Stimulated activated CD4-positive, alpha-beta T cell treated with anti-CD3 and anti-CD28 coated beads, Interleukin-15, amount 100 ng/mL, for 1 hour (primary cell): ENCODE measurements at places on chromosomes 16 and 17.

DNA sequence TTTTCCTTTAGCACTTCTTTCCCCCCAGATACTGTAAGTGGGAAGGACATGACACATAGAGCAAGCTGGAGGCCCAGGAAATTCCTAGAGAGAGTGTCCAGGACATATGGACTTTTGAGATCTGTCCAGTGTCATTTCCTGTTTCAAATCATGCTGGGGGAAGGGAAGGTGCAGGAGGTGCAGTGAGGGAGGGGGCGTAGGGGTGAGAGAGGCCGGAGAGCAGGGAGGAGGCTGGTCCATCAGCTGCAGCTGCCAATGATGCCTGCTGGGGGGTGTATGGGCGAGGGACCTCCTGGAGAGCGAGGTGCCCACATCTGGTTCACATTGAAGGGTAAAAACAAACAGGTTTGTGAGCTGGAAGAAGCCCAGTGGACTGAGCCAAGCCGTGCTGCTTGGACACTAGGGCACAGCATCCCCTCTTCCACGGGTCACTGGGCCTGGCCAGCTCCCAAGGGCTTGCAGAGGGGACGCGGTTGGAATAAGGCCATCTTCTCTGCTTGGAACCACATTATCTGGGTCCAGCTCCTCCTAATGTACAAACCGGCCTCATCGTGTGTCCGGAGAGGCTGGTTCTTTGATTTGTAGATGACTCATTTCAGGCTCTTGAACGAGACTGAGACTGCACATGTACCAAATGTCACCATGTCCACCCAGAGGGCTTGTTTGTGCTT lies 70.4 kb upstream of the SMURF2 start:
- no peak for DNase-seq

- DNase-seq = no peak
These were observed 90.1 kb downstream of the XYLT1 start for GRCh38 chr16:17380613-17381012.

GRCh38 chr16:27238016-27238587 lies 30.5 kb downstream of the NSMCE1 start:
- DNase-seq = no peak

- DNase-seq = no peak
These were observed 36.1 kb downstream of the GOSR1 start for GRCh38 chr17:30513346-30513745.

- no peak for DNase-seq
These were observed 46.1 kb downstream of the DCUN1D3 start for GRCh38 chr16:20853981-20854620.

- no peak for DNase-seq
These were observed 19.3 kb downstream of the ARHGAP23 start for GRCh38 chr17:38447502-38448085.

DNA sequence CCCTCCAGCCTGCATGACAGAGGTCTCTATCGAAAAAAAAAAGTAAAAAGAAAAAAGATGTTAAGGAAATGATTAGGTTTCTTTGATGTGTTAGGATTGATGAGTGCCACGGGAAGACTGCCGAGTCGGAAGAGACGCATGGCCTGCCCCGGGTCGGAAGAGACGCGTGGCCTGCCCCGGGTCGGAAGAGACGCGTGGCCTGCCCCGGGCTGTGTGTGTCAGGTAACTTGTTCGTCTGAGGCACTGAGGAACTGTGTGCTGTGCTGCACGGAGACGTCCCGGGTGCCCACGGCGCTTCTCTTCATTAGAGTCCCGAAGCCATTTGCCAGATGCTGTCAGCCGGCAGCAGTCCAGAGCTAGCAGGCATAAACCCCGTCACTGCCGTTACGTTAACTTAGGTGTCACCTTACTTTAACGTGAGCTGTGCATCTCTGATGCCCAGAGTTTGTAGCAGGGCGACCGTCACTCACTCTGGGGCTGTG lies 40.5 kb upstream of the FASN start:
- DNase-seq = no peak

- no peak for DNase-seq
These were observed 94.1 kb downstream of the MRM3 start for GRCh38 chr17:876272-876671.

DNA sequence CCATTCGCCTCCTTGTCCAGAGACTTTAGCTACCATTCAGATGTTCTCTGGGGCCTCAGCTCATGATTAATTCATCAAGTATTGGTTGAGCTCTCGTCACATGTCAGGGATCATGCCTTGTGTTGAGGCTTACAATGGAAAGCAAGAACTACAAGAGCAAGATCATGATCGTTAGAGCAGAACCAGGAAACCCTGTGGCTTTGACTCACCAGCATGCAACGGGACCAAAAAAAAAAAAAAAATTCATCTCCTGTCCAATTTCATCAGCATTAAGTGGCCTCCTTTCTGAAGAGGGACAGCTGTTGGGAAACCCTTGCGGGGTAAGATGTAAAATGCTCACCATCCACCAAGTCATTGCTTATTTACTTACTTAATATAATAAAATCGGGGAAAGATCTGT lies 12.1 kb upstream of the USP10 start:
- DNase-seq = no peak

- no peak for DNase-seq
These were observed 183.9 kb downstream of the PARN start for GRCh38 chr16:14445937-14446715.

DNA sequence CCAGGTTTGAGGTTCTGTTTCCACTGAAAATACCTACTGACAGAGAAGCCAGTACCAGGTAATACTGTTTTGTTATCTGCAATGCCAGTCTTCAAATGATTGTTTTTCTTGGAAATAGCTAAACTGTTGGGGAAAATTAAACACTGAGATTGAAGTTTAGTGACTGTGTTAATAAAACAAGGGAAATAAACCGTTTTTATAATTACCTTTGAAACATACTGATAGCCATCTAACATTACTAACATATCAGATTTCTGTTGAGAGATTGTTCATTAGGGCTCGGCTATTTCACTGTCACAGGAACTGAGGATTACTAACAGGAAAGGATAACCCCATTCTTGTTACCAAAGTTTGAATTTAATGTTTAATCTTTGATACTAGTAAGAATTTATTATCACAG lies 42.1 kb downstream of the CYB5B start:
- no peak for DNase-seq

DNA sequence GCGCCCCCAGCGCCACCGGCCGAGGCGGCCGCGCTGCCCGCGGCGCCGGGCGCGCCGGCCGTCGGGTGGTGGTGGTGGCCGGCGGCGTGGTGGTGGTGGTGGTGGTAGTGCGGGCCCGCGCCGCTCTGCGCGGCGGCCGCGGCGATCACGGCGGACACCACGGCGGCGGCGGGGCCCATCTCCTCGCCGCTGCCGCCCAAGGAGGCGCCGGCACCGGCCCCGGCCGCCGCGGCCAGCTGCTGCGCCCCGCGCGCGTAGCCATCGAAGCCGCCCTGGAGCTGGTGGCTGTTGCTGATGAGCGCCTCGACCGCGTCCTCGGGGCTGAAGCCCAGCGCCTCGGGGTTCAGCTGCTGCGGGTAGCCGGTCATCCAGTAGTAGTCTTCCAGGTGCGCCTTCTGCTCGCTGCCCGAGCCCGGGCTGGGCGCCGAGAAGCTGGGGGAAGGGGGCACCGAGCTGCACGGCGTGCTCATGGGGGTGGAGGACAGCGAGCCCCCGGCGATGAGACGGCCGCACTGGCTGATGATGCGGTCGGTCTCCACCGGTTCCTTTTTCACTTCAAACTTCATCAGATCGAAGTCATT lies 1.2 kb downstream of the MAF start:
- no peak for DNase-seq

DNA sequence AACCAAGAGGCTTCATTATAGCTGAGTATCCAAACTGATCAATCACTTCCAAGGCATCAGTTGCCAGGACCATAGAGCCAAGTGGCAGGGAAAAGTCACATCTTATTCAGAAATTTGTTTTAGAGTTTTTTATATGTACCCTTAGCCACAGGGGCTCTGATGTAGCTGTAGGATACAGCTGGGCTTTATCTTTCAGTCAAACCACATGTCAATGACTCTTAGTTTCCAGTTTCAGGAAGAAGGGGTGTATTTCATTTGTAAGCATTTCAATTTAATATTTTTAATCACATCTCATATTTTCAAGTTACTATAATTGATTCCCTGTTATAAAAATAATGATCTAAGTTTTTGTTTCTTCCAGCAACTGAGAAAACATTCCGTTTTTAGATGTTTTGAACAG lies 2.9 kb upstream of the FLCN start:
- no peak for DNase-seq

DNA sequence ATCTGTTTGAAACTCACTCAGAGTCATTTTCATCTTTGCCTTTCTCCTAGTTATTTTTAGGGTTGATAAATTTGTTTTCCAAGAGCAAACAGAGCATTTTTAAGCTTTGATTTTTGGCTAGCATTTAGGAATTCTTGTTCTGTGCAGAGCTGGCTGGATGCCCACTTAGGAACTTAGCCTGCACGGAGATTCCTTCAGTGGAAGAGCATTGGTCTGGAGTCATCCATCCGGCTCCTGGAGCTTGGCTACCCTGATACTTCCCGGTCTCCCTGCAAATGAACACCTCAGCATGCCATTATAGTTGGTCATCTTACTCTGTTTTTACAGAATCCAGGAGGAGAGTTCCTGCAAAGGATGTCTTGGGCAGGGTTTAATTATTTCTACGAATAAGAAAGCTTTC lies 57.1 kb downstream of the SPECC1 start:
- no peak for DNase-seq

DNA sequence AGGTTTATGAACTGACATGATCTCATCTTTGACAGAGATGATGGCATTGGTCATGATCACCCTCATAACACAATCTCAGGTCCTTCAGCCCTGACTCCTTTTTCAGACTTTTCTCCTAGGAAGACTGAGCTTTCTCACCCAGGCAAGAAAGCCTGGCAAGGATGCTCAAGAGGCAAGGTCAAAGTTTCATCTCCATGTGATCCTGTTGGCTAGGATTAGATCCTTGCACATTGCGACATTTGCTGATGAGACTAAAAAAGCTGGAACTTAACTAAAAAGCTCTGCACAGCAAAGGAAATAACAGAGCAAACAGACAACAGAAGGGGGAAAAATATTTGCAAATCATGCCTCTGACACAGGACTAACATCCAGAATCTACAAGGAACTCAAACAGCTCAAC lies 444.1 kb upstream of the PSMD7 start:
- no peak for DNase-seq

DNA sequence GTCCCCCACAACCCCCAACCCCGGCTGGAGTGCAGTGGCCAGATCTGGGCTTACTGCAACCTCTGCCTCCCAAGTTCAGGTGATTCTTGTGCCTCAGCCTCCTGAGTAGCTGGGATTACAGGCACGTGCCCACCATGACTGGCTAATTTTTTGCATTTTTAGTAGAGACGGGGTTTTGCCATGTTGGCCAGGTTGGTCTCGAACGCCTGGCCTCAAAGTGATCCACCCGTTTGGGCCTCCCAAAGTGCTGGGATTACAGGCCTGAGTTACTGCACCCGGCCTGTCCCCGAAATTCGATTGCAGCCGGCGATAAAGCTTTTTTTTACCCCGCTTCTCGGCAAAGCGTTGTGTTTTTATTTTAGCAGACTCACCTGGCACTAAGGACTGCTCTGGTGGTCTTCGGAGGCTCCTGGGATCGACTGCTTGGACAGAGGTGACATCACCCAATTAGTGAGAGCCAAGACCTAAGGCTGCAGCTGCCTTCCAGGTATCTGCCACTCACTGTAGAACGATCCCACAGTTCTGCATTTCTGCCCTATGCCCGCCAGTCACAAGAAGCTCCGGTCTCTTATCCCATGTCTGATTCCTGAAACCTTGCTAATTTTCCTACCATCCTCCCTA lies 82.2 kb upstream of the ARL4D start:
- DNase-seq = no peak
